ENCODE measurements at places on chromosomes 5 and 9.

- no peak for DNase-seq
Measured at GRCh38 chr9:17057729-17058128, 77.1 kb upstream of the CNTLN start.

- DNase-seq = no peak
Measured at GRCh38 chr9:72996114-72996513, 43.3 kb upstream of the ALDH1A1 start.

DNA sequence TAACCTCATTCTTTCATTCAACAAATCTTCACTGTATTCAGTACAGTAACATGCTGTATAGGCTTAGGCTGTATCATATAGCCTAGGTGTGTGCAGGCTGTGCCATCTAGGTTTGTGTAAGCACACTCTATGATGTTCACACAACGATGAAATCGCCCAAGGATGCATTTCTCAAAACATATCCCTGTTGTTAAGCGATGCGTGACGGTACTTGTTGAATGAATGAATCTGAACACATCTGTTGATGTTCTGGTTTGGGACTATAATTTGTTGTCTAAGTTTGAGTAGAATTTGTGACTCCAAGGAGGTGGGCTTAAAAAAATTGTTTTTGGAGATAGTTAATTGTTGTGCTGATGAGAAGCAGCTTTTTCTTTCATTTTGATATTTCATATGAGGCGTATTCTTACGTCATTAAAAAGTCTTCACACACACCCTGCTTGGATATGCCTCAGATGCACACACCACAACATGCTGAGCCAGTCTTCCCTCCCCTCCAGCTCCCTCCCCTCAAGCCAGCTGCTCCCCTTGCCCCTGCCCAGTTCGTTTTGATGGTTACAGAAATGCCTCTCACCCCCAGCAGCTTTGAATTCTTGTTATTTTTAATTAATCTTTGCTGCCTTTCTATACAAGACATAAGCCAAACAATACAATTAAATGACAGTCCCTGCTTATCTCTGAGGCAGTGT is 5.5 kb upstream of the PSAT1 start:
- peak; percentile 71 for DNase-seq

DNA sequence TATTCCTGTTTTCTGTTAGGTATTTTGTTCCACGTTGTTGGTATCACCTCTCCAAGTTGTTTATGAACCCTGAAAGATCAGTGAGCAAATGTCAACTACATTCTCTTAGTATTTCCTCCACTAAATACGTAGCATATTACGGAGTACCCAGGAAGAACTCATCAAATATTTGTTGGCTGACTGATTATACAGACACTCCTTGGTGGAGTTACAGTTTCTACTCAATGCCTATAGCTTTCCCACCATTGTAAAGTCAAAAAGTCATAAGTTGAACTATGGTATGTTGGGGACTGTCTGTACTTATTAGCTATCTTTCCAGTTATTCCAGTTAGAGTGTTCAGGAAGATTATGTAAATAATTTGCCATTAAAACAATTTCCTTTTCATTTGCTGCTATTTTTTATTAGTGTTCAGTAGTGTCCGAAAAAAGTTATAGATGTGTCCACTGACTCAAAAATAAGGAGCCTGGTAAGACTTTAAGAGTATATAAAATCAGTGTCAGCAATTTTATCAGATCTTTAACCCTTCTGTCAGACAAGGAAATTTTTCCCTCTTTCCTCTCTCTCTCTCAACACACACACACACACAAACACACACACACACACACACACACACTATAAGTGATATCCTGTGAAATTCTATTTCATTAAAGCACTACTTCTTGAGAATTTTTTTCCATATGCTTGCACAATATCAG is 6.8 kb upstream of the APBA1 start:
- no peak for DNase-seq

- peak; percentile 85 for DNase-seq
Measured at GRCh38 chr9:24939109-24939850, 393.6 kb upstream of the IZUMO3 start.

DNA sequence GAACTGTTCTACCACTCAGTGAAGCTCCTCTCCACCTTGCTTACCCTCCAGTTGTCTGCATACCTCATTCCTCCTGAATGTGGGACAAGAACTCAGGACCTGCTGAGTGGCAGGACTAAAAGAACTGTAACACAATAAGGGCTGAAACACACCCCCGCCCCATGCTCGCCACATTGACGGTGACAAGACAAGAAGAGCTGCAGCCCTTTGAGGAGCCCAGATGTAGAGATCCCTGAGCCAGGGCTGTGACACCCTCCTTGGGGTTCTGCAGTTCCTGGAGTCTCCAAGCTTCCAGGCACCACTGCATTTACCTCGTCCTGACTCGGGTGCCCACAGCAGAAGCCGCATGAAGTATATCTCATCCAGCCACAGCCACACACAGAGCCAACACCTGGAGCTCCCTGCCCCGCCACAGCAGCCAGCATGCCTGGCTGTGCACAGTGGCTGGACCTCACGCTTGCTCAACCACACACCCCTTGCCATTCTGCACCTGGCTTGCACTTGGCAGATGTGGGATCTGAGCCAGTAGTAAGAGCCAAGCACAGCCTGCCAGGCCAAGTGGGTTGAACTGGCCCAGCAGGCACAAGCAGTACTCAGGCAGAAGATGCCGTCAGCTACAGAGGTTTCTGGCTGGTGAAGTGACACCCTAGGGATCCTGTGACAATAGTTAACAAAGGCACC is 166.1 kb downstream of the RNF180 start:
- DNase-seq = no peak

- no peak for DNase-seq
Measured at GRCh38 chr5:27727254-27727653, 688.9 kb upstream of the CDH9 start.

DNA sequence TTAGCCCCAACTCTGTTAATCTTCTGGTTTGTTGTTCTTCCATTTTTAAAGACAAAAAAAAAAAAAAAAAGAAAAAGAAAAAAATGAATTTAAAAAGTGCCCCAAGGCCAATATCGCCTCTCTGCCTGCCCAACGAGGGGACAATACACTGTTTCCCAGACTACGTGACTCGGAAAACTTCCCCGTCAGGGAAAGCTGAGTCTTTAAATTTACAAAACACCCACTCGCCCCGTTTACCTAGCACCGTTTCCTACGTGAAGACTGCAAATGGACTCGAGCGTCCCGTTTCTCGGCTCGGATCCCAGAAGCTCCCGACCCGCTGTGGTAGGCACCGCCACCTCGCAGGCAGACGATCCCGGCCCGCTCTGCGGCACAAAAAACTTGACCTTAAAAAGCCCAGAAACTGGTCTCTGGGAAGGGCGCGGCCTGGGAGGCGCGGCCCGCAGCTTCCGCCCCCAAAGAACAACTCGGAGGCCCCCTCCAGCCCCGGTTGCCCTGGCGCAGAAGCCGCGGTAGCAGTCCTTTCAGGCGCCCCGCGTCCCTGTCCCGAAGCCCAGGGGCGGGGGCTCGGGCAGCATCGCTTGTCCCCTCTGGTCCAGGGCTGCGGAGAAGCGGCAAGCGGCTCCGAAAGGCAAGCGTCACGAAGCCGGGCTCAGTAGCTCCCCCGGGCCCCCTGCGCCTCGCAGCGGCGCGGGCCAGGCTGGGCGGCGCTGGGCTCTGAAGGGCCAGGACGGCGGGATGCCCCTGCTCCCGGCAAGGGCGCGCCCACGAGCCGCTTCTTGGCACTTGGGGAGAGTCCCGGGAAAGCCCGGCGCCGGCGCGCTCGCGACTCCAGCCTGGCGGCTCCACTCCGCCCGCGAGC is at the start of gene GCNT4:
GCNT4 (minus strand) TSS at position 367 of the 862 bp plus-strand sequence. CDS start 22,521 bp downstream, outside the sequence.
- no peak for DNase-seq

GRCh38 chr9:99052815-99053715 is 51.8 kb upstream of the TGFBR1 start:
- no peak for DNase-seq

- no peak for DNase-seq
Measured at GRCh38 chr5:73322437-73323076, 126.0 kb downstream of the FOXD1 start.

DNA sequence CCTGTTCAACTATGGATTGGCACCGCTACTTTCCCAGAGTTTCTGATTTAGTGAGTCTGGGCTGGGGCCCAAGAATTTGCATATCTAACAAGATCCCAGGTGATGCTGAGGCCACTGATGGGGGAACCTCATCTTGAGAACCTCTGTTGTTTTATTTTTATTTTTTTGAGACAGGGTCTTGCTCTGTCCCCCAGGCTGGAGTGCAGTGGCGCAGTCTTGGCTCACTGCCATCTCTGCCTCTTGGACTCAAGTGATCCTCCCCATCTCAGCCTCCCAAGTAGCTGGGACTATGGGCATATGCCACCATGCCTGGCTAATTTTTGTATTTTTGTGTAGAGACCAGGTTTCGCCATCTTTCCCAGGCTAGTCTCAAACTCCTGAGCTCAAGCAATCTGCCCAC is 35.7 kb downstream of the LMX1B start:
- DNase-seq = no peak

DNA sequence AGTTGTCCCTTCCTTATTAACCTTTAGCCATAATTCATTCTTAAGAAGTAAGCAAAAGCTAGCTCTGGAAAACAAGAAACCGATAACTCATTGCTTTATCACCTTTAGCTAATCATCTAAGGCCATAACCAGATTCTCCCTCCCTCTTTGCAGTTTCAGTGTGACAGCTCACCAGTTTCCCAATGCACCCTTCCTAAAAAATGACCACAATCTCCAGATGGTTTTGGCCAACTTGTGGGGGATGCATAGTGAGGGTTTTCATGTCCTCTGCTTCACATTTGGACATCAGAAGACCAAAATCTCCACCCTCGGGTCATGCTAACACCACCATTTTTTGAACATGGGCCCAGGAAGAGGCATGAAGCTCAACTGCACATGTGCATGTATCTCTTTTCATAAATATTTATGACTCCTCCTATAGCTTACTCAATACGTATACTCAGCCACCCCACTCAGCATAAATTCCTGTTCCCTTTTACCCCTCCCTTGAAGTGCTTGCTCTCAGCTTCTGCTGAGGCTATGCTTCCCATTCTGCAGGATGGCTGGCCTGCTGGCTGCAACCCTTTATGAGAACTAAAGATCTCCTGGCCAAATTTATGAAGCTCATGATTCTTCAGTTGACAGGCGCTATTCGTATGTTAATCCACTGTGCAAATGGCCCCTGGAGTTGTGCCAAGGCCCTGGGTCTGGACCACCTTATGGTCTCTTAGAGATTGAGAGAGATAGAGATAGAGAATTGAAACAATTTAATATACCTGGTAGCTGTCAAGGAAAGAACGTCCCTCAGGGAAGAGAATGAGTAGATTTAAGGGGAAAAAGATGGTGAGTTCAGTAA is 14.8 kb downstream of the PPP3R2 start:
- DNase-seq = no peak

- DNase-seq = no peak
Measured at GRCh38 chr5:68024426-68024825, 191.1 kb upstream of the PIK3R1 start.

- no peak for DNase-seq
Measured at GRCh38 chr9:75002422-75003023, 25.6 kb downstream of the CARNMT1 start.

- DNase-seq = no peak
Measured at GRCh38 chr5:108763222-108763916, 15.7 kb downstream of the FER start.

- DNase-seq = no peak
Measured at GRCh38 chr9:842635-843426, 1.3 kb downstream of the DMRT1 start.
